ENCODE measurements at places on chromosomes 7 and 10. TPM values are rescaled to one million over a fixed set of nuclear protein-coding genes. Genes with fewer than 3 reads are reported as not detected.

The ZNF804B gene
- total RNA-seq, result 6.3 TPM

The NACAD gene
- total RNA-seq, result 8.9 TPM

The ARHGEF5 gene
- total RNA-seq, result 6.9 TPM

The FAM13C gene
- 39.7 TPM for total RNA-seq

The ADIRF gene
- 10.1 TPM for total RNA-seq

The XRCC2 gene
- 5.3 TPM for total RNA-seq

The CPA2 gene
- not detected for total RNA-seq

Data from camera-type eye (tissue), 1 donor.